Stimulated activated CD8-positive, alpha-beta memory T cell treated with anti-CD3 and anti-CD28 coated beads, Interleukin-15, amount 100 ng/mL, for 1 hour (primary cell): ENCODE measurements at places on chromosomes 7 and 10.

DNA sequence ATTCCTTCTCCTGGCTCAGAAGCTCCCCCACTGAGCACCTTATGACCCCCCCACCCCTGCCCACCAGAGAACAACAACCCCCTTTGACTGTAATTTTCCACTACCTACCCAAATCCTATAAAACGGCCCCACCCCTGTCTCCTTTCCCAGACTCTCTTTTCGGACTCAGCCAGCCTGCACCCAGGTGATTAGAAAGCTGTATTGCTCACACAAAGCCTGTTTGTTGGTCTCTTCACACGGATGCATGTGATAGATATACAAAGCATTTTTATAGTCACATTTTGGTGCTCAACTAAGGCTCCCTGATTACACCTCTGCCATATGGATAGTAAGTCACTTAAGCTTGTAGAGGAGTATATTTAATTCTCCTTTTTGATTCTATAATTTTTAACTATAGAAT lies 985.8 kb downstream of the REEP3 start:
- no peak for DNase-seq

- DNase-seq: no peak
Observed at GRCh38 chr10:716821-717220, 27.4 kb upstream of the DIP2C start.

DNA sequence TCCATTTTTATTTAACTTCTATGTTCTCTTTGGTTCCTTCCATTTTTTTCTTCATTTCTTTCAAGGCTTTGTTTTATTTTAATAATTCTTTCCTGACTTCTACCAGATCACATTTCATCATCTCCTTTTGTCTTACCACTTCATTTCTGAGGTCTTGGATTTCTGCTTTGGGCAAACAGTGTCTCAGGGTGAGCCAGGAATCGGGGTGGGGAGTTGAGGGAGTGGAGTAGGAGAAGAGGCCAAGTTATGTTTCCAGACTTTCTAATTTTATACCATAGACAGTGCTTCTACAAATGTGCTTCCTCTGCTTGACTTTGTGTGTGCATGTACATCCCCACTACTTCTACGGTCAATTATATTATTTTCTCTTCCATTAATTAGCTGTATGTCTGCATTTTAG lies 112.1 kb downstream of the PRKG1 start:
- no peak for DNase-seq

- DNase-seq: no peak
Observed at GRCh38 chr10:76644476-76644875, 993.1 kb downstream of the KCNMA1 start.

DNA sequence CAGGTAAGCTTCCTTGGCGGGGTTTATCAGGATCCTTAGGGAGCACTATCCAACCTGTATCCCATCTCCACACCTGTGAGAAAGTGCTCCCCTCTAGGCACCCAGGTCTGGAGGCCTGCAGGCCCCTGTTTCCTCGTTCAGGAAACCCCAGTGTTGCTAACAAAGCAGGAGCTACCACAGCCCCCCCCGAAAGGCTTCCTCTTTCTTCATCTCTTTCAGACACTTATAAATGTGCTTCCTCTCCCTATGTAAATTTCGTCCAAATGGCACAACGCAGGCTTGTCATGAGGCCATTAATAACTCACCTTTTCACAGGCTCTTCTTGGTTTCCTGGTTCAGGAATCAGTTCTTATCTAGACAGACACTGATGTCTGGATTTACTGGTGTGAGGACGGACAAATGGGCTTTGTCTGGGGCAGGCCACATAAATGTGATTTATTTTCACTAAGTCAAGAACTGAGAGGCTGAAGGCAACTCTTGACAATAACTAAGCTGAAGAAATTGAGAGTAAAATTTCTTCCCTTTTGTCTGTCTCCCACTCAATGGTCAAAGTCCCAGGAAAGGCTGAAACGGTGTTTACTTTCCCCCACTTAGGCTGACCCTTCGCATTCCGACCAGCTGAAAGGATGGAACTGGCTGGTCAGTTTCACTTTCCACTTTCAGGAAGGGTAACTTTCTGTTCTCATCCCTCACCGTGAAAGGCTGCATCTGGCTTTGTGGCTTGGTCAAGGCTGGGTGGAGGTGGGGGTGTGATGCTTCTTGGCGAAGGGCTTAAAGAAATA lies 46.8 kb downstream of the PIK3AP1 start:
- no peak for DNase-seq

- DNase-seq: no peak
Observed at GRCh38 chr10:95881316-95881715, 26.5 kb upstream of the CC2D2B start.

DNA sequence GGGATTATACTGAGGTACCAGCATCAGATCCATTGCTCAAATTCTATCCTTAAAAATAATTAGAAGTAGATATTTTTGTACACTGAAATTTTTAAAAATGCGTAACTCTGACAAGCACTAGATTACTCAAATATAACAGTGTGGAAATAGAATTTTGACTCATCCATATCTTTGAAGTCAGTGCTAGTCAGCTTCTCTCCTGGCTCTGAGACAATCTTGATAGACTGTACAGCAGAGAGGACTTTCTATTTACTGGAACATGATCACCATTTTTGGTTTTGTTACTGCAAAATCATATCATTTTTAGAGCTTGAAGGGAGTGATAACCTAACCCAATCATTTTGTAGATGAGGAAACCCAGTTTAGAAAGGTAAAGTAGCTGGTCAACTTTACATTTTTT lies 195.0 kb downstream of the MTERF1 start:
- DNase-seq: no peak
